ENCODE measurements at places on chromosomes 2 and 18. TPM values are rescaled to one million over a fixed set of nuclear protein-coding genes. Genes with fewer than 3 reads are reported as not detected.

- H3K36me3 ChIP-seq, result no peaks in the 10 kb centered on the region
- peak; percentile 33 for DNase-seq
- peaks cover 6% of the 10 kb centered on the region for H3K4me1 ChIP-seq
Observed at GRCh38 chr2:186903216-186903615, 54.2 kb upstream of the ZSWIM2 start.

DNA sequence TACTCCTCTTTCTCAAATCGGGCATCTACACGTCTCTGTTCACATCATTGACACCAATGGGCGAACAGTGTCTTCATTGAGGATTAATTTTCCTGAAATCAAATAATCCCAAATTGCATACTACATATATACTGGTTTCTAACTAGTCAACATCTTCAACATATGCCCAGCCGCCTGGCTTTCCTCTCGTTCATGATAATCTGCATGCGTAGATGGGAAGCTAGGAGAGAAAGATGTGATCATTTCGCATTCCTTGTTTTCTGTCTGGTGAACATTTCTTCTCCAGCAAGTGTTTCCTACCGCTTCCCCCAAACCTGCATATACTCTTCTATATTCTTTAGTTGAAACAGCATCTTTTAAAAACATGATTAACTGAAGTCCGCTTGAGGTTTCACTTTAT is 7.4 kb downstream of the TWIST2 start:
- H3K36me3 ChIP-seq, result no peaks in the 10 kb centered on the region
- H3K4me3 ChIP-seq, result no peak overlapping the region
- no peak overlapping the region for H3K27ac ChIP-seq
- no peak for DNase-seq

DNA sequence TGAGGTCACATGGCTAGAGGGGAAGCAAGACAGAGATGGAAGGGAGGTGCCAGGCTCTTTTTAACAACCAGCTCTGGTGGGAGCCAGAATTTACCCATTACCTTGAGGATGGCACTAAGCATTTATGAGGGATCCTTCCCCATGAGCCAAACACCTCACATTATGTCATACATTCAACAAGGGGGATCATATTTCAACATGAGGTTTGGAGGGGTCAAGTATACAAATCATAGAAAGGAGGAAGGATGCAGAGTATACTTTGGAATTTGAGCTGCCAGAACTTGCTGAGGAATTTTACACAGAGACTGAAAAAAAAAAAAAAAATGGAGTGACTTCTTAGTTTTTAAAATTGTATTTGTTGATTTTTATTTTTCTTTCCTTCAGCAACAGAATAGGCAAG is 891.4 kb downstream of the CCDC85A start:
- peaks cover 3% of the 10 kb centered on the region for H3K4me1 ChIP-seq
- no peak overlapping the region for H3K4me3 ChIP-seq
- no peaks in the 10 kb centered on the region for H3K36me3 ChIP-seq
- DNase-seq, result no peak

DNA sequence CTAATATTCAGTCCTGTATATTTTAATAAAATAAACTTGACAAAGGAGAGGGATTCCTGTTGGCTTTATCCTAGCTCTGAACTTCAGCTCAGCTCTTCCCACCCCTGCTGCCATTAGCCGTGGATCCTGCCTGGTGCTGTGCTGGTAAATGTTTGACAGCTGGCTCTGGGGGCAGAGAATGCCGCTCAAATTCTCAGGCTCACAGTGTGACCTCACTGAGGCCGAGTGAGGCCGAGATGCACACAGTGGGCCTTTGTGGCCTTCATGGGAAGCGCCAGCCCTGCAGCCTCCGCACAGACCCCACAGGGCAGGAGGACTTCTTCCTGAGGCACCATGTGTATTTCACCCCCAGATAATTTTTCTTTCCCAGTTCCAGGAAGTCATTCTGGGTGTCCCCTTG is 16.5 kb upstream of the FAHD2A start:
- no peak for DNase-seq
- no peak overlapping the region for H3K4me3 ChIP-seq
- H3K36me3 ChIP-seq, result no peaks in the 10 kb centered on the region
- no peaks in the 10 kb centered on the region for H3K27me3 ChIP-seq

DNA sequence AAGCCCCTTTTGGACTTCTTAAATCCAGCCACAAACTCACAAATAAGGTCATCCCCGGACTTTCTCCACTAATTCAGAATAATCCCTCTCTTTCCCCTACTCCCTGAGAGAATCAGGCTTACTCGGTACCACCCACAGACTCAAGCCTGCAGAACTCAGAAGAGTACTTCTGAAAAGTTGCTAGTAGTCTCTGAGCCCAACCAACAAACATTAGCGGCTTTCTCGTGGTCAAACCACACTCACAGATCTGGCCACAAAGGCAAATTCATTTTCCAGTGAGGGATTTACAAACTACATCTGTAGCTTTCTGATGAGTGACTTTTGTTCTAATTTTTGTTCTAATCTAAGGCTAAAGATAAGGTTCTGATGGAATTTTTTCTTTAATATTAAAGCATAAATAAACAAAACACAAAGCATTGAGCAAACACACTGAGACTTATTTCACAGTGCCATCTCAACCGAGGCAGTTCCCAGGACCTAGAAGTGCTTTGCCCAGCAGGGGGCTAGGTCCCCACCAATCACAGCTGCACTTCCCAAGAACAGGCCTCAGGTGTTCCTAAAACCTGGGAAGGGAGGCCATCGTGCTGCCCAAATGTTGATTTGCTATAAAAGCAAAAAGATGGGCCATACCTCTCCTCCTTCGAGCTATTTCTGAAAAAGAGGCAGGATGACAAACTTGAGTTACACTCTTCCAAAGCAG is 110.7 kb downstream of the COLEC12 start:
- H3K4me3 ChIP-seq, result no peak overlapping the region
- H3K27ac ChIP-seq, result no peak overlapping the region
- H3K4me1 ChIP-seq, result peaks cover 12% of the 10 kb centered on the region
- no peaks in the 10 kb centered on the region for H3K36me3 ChIP-seq
- DNase-seq, result no peak

DNA sequence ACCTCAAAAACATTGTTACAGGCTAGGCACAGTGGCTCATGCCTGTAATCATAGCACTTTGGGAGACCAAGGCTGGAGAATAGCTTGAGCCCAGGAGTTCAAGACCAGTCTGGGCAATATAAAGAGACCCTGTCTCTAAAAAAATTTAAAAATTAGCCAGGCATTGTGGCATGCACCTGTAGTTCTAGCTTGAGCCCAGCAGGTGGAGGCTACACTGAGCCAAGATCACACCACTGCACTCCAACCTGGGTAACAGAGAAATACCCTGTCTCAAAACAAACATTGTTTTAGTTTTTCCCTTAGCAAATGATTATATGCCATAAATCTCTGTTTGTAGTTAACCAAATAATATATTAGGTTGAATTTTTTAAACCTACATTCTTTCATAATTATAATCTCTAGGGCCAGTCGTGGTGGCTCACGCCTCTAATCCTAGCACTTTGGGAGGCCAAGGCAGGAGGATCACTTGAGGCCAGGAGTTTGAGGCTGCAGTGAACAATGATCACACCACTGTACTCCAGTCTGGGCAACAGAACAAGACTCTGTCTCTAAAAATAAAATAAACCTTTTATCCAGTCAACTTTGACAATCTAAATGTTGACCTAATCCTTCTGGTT is 13.3 kb upstream of the CYP20A1 start:
- no peaks in the 10 kb centered on the region for H3K36me3 ChIP-seq
- peak; percentile 37 for DNase-seq
- no peak overlapping the region for H3K4me3 ChIP-seq
- no peaks in the 10 kb centered on the region for H3K27me3 ChIP-seq

GRCh38 chr18:46340716-46341115 is 236.5 kb downstream of the HAUS1 start:
- H3K27ac ChIP-seq, result no peak overlapping the region
- no peaks in the 10 kb centered on the region for H3K36me3 ChIP-seq
- H3K4me1 ChIP-seq, result peaks cover 22% of the 10 kb centered on the region
- DNase-seq, result no peak

- no peaks in the 10 kb centered on the region for H3K4me1 ChIP-seq
- no peaks in the 10 kb centered on the region for H3K36me3 ChIP-seq
- H3K27me3 ChIP-seq, result no peaks in the 10 kb centered on the region
- H3K4me3 ChIP-seq, result no peak overlapping the region
- no peak overlapping the region for H3K27ac ChIP-seq
- no peak for DNase-seq
Observed at GRCh38 chr18:25516121-25516520, 164.2 kb upstream of the ZNF521 start.

DNA sequence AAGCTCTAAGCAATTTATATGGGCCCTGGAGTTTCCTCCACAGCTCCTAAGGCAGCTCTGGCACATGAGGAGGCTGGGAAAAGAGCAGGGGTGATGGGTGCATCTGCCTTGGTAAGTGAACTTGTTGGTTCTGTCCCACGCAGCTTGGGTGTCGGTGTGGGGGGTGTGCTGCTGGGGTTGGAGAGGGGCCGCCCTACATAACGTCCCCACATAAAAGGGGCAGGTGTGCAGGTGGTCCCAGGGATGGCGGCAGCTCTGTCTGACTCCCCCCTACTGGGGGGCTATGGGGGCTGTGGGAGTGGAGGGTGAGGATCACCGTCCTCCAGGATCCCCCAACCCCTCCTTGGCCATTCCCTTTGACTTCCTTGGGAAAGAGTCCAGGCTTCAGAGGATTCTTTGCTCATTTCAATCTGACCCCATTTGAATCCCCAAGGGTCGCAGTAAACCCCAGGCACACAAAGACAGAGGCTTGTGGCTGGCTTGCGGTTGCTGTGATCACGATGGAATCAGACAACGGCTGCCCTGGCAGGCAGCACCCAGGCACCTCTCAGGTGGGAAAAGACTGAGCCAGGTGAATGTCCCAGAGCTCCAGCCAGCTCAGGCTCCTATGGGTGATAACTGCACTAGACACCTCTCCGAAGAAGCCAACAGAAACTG is 34.5 kb upstream of the CD8A start:
- no peaks in the 10 kb centered on the region for H3K4me1 ChIP-seq
- no peak overlapping the region for H3K27ac ChIP-seq
- no peak overlapping the region for H3K4me3 ChIP-seq
- H3K27me3 ChIP-seq, result no peaks in the 10 kb centered on the region
- no peaks in the 10 kb centered on the region for H3K36me3 ChIP-seq

DNA sequence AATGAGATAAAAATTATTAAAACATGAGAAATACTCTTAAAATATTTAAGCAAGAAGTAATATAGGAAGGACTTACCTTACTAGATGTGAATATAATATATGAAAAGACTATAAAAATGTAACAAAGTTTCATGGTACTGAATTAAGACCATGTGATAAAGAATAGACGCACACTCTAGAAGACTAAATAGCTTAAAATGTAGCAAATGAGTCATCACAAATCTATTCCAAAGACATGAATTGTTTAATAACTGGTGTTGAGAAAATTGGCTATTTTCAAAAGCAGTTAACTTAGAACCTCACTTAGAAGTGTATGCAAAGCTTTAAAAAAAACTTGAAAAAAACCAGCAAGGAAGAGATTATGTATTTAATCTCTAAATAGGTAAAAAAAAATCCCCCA is 64.1 kb downstream of the POLE4 start:
- H3K4me1 ChIP-seq, result peaks cover 7% of the 10 kb centered on the region
- H3K27ac ChIP-seq, result no peak overlapping the region
- H3K36me3 ChIP-seq, result no peaks in the 10 kb centered on the region
- no peak overlapping the region for H3K4me3 ChIP-seq
- peak; percentile 25 for DNase-seq

GRCh38 chr18:9454061-9454703 is 21.1 kb upstream of the RALBP1 start:
- H3K4me3 ChIP-seq, result no peak overlapping the region
- H3K27me3 ChIP-seq, result no peaks in the 10 kb centered on the region
- no peak overlapping the region for H3K27ac ChIP-seq
- DNase-seq, result no peak
- no peaks in the 10 kb centered on the region for H3K36me3 ChIP-seq

DNA sequence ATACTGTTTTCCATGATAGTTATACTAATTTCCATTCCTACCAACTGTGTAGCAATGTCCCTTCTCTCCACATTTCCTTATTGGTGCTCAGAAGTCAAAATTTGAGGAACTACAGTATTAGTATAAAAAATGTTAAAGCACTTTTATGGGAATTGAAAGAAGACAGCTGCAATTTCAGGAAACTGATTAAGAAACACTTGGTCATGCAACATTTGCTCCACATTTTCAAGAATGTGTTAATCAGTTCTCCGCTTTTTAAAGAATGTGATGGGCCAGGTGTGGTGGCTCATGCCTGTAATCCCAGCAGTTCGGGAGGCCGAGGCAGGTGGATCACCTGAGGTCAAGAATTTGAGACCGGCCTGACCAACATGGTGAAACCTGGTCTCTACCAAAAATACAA is 33.6 kb upstream of the MGAT4A start:
- H3K4me1 ChIP-seq, result no peaks in the 10 kb centered on the region
- no peak for DNase-seq
- no peak overlapping the region for H3K4me3 ChIP-seq
- H3K36me3 ChIP-seq, result no peaks in the 10 kb centered on the region
- H3K27me3 ChIP-seq, result peaks cover 3% of the 10 kb centered on the region

DNA sequence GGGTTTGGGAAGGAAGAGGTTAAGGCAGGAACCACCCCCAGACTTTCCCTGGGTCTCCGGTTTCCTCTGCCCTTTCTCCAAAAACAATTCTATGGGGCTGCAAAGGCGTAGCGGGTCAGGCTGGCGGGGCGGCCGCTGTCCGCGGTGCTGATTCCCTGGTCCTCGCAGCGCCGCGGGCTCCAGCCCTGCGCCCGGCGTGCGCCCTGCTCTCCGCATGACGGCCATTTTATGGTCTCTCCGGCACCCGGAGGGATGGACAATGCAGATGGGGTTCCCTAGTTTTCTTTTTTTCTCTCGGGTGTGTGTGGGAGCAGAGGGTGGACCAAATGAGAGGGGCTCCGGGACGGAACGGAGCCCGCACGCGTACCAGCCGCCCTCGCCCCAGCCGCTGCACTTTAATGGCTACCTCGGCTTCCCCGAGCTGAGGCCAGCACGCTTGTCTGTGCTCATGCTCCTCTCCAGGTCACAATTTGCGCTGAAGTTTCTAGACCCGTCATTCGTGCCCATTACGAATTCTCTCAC is 1.6 kb downstream of the ST8SIA3 start:
- peak; percentile 46 for DNase-seq
- no peaks in the 10 kb centered on the region for H3K36me3 ChIP-seq
- no peak overlapping the region for H3K27ac ChIP-seq
- no peaks in the 10 kb centered on the region for H3K4me1 ChIP-seq
- peaks cover 99% of the 10 kb centered on the region for H3K27me3 ChIP-seq

The TMEM198 gene
- 4.6 TPM for total RNA-seq

The NAT8 gene
- total RNA-seq, result not detected

The DSG4 gene
- not detected for total RNA-seq

The PLGLB2 gene
- total RNA-seq, result 1.2 TPM

The GKN1 gene
- total RNA-seq, result not detected

The MARS2 gene
- total RNA-seq, result 13.2 TPM
